Right hindlimb (tissue), 1 donor: ENCODE measurements at places on chromosomes 5 and 9.

DNA sequence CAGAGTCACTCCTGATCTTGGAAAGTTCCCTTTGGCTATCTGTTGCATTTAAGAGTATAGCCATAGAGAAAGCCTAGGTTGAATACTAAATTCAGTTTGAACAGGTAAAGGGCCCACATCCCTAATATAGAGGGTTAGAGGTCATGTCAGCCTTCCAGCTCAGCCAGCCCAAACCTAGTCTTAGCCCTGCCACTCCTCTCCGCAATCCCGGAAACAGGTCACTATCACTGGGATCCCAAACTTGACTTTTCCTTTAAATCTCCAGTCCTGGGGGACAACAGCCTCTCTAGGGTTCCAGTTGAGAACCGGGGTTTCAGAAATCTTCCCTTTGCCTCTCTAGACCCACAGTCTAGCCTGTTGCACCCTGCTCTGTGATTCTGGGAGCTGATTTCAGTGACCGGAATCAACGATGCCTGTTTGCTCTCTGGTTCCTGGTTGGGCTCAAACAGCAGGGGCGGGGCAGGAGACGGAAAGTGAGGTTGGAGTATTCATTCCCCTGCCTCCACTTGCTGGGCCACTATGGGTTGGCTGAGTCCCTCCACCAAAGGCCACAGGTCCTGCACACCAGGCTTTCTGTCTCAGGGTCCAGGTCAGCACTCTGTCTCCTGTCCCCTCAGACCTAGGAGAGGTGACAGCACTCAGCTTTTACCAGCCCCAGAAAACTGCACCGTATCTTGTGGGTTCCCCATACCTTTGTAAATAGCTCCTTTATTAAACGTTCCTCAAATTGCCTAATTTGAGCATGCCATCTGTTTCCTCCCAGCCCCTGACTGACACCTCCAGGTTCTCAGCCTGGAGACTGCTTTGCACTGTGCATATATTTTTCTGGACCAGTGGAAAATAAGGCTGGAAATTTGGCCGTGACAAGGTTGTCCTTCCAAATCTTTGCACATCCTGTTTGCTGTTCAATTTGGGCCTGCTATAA is 23.8 kb upstream of the CPEB4 start:
- no peak for DNase-seq

- DNase-seq, result no peak
Measured at GRCh38 chr5:32462618-32463017, 18.1 kb upstream of the ZFR start.

DNA sequence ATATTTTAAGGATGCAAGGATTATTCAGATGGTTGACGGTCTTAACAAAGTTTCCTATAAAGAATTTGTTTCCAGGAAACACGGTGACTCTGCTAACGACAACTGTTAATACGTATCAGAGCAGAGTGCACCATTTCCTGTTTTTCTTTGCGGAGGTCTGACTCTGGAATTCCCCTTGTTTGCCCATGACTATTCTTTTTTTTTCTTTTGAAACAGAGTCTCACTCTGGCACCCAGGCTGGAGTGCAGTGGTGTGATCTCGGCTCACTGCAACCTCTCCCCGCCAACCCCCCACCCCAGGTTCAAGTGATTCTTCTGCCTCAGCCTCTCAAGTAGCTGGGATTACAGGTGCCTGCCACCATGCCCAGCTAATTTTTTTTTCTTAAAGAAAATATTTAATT is 115.9 kb downstream of the CDC42SE2 start:
- DNase-seq, result no peak

DNA sequence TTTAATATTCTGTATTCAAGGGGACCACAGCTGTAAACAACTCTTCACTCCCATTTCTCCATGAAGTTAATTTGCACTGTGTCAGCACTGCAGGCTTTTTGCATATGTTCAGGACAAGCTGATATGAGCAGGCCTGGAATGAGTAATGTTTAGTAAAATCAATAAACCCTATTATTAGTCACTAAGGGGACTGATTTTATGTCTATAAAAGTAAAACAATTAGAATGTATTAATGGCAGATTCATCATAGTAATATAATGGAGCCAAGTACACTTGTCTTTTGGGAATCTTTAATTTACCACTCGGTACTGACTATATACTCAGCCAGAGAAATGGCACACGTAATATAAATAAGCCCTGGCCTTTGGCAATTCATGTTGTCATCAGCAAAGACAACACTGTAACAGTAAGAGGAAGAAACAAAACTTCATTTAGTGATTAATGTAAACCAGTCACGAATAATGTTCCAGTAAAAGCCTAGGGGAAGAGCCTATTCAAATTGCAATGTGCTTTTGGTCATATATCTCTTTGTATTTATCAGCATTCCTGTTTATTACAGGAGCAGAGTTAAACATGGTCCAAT is 111.6 kb downstream of the ZNF608 start:
- no peak for DNase-seq

GRCh38 chr5:156466871-156467270 is 139.9 kb downstream of the SGCD start:
- DNase-seq, result no peak

DNA sequence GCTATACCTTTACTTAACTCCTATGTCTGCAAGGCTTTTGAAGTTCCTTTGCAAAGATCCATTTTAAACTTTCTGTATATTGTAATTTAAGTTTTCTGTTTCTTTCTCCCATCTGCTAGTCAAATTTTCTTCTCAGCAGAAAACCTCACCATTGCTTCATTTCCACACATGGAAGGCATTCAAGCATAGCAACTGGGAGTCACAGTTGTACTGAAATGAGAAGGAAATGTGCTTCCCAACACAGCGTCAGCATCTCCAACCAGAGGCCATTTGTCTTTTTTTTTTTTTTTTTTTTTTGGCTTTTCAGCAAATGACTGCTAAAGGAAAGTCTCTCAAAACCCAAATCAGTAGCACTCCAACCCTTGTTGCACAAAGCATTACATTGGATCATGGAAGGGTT is 92.5 kb downstream of the RAB3C start:
- no peak for DNase-seq

DNA sequence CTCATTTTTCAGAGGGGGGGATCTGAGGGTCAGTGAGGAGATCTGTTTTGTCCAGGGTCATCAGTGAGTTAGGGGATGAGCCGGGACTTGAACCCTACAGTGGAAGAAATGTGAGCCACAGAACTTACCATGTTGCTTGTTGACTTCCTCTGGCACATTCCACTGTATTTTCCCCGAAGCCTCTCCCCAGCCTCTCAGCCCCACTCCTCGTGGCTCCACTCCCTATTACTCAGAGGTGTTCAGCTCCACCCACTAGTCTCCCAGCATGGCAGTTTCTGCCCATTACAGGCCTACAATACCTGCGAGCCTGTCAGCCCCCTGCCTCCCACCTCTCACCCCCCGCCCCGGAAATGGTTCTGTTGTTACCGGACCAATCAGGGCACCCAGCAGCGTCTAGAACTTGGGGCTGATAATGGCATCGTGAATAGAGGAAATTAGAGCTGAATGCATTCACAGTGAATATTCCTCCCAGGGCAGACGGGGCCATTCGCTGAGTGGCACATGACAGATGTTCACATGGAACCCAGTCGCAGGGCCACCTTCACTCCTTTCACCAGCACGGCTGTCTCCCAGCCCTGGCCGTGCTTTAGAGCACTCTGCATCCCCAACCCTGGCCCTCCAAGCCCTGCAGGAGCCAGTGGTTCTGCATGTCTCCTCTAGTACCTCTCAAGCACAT is 81.6 kb downstream of the KCNIP1 start:
- no peak for DNase-seq

DNA sequence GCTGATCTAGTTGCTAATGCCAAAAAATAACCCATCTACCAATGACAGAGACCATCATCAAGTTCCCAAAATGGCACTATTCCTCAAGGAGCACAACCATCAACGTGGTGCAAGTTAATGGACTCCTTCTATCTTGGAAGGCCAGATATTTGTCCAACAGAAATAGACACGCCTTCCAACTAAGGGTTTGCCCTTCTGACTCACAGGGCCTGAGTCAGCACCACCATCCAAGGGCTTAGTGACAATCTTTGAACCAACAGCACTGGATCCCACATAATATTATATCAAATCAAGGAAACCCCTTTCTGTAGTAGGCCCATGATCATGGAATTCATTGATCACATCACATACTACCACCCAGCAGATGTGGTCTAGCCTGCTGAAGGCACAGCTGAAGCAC is 84.3 kb downstream of the MED27 start:
- DNase-seq, result no peak

- no peak for DNase-seq
Measured at GRCh38 chr5:113054899-113055298, 78.3 kb downstream of the DCP2 start.

GRCh38 chr9:85420750-85421149 is 321.0 kb downstream of the AGTPBP1 start:
- DNase-seq, result no peak

GRCh38 chr5:141681695-141682641 is at the start of gene ARAP3:
Gene ARAP3 (minus strand): TSS chr5:141682230. CDS start chr5:141680486, 1,744 bp downstream.
- peak; percentile 78 for DNase-seq

GRCh38 chr5:36161361-36161760 is 9.4 kb downstream of the SKP2 start:
- no peak for DNase-seq

GRCh38 chr9:107898761-107899160 is 409.2 kb upstream of the KLF4 start:
- DNase-seq, result no peak

DNA sequence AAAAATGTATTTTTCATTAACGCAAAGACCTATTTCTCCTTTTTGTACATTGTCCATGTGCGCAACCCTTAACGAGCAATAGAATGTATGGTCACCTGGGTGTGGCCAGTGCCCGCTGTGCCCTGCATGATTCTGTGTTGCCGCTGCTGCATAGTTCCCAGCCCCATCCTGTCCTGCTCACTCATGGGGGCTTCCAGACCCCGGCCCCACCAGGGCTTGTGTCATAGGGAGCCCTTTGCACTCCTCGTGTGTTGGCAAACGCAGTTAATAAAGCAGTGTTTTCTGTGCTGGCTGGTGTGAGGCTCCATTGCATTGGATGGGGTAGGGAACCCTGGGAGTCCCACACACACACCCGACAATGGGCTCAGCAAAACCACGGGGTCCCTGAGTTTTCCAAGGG is 49.7 kb downstream of the SAR1B start:
- DNase-seq, result no peak

DNA sequence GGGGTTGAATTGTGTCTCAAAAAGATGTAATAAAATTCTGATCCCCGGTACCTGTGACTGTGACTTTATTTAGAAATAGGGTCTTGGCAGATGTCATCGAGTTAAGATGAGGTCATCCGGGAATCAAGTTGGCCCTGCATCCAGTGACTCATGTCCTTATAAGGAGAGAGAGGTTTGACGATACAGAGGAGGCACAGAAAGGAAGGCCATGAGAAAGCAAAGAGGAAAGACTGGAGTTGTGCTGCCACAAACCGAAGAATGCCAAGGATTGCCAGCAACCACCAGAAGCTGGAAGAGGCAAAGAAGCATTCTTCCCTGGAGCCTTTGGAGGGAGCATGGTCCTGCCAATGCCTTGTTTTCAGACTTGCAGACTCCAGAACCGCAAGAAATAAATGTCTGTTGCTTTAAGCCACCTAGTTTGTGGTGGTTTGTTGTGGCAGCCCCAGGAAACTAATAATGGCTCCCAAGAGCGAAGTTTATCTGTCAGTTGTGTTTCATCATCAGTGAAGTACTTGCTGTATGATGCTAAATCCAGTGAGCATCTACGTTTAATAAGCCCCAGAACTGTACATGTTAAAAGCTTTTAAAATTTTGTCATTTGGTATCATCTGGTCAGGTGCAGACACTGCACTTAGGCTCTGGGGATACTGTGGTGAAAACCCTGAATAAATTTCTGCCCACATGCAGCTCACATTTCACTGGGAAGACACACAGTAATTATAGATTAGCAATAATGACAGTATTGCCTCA is 114.8 kb downstream of the TLE4 start:
- DNase-seq, result peak; percentile 66

DNA sequence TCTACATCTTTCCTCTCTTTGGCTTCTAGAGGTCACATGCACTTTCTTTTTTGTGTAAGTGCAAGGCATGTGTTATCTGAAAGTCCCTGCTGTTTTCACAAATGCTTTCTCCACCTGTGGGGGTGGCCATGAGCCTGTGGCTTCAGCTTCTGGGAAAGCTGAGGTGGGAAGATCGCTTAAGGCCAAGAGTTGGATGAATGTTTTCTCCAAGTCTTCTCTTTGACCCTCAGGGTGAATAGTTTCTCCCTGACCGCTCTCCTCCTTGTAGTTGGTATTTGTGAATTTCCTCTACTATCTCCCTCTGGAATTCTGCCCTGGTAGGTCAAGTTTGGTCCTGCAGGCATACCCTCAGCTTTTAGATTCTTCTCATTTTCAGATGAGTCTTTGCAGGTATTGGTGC is 74.2 kb downstream of the UGCG start:
- no peak for DNase-seq

DNA sequence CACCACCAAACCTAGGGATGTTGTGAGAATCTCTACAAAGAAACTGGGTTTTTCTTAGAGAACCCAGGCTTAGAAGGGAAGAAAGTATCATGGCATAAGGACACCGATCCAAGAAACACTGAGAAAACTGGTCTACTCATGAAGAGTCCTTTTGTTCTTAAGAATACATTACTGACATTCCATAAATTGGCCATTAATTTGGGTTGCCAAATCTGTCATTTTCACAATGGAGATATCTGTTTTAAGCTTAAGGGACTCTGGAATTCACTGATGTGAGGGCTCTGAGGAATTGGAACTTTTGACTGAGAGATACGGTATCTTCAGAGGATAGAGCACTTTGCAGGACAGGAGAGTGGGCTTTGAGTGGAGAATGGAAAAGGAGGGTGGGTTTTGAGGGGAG is 315.3 kb upstream of the ZNF608 start:
- DNase-seq, result no peak

DNA sequence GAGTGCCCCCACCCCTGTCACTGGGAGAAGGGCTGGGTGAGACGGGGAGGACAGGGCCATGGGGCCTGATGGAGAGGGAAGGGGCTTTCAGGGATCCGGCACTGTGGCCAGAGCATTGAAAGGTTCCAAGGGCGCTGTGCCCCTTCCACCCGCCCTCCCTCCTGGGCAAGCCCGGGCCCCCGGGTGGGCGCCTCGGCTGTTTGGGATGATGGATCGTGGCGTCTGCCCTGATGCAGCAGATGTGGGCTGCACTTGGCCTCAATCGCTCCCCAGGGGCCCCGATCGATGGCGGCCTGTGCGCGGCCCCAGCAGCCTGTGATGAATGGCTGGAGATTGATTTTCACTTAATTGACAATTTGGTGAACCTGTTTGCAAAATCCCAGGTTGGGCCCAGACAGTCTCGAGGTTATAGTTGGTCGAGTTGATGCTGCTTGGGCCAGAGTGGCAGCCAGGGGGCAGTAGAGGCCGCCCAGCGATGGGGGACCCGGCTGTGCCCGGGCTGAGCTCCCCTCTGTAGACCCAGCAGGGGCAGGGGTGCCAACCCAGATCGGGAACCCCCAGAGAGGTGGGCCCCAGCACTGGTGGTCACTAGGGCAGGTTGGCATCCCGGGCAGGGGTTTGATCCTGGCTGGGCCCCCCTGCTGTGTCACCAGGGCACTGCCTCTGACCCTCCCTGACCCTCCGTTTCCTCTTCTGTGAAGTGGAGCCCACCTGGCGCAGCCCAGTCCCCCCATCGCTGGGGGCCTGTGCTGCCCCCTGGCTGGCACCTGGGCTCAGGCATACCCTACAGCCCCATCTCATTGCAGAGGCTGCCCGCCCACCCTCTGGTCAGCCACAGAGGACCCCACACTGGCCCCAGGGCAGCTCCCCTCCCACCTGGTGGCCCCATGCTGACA is 34.7 kb downstream of the LHX3 start:
- no peak for DNase-seq
